ENCODE measurements at places on chromosomes 13 and 19.

DNA sequence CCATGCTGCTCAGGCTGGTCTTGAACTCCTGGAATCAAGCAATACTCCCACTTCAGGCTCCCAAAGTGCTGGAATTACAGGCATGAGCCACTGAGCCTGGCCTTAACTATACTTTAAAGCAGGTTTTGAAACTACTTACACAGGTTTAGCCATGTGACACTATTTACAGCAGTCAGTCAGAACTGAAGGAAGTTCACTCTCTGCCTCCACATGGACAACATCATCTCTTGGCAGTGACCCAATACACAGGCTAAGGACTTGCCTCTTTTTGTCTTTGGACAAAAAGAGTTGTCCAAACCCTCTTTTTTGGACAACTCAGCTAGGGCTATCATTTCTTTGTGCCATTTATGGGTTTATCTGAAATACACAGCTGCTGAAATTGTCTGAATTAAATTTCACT lies 89.0 kb upstream of the CLDN10 start:
- DNase-seq = no peak

- no peak for DNase-seq
Observed at GRCh38 chr19:49135686-49136085, 16.3 kb downstream of the PPFIA3 start.

DNA sequence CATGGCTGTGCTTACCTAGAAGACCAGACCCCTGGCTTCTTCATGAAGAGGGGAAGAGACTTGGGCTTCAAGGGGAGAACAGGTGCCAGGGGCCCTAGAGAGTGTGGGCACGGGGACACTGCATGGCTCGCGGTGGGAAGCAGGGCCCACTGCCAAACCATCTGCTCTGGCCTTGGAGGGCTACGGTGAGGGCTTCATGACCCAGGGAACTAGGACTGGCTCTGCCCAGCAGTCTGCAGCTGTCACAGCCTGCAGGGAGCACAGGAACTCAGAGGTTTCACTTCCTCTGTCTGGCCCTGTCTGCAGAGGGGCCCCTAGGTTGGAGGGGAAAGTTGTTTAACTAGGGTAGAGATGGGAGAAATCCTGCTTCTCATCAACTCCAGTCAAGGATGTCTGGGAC lies 4.3 kb downstream of the ERCC1 start:
- DNase-seq = no peak

DNA sequence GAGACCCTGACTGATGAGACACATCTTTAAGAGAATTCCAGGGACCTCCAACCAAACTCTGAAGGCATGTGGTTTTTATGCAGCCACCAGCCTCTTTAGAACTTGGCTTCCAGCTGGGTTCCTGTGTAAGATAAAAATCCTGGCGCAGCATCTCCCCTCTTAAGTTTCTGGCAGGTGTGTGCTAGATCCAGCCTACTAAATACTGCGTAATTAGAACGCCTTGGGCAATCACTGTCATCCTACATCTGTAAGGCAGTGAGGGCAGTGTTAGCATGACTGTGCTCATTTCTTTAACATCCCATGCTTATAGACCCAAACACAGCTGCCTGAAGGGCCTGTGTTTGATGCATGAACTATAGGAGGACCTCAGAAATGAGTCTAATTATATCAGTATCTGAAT lies 173.5 kb upstream of the OBI1 start:
- DNase-seq = no peak

DNA sequence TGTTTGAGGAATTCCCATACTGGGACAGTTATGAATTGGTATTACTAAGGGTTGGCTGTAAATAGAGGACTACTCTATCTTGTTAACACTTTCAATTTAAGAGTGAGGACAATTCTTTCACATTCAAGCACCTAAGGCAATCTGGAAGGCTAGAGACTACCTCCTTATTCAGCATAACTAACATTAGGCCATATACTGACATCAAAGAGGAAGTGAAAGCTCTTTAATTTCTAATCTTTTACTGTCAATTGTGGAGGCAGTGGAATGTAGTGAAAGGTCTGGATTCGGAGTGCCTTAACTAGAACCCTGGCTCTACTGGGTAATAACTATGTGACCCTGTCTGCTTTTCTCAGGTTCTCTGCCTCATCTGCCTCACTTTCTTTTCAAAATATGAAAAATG lies 134.0 kb downstream of the UFM1 start:
- DNase-seq = no peak

DNA sequence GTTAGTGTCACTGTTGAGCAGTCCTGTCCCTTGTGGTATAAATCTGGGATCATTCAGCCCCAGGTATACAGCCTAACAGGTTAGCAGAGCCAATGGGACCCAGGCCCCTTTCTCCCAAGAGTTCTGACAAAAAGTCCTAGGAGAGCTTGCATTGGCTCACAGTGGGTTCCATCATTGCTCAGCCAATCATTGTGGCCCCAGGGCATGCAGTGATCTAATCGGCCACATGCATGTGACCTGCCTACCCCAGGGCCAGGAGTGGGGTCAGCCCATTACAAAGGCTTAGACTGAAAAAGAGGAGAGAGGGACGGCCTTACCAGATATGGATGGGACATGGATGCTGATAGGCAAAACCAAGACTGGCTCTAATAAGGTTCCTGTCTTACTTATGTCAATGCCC lies 41.1 kb downstream of the SPTBN4 start:
- no peak for DNase-seq

DNA sequence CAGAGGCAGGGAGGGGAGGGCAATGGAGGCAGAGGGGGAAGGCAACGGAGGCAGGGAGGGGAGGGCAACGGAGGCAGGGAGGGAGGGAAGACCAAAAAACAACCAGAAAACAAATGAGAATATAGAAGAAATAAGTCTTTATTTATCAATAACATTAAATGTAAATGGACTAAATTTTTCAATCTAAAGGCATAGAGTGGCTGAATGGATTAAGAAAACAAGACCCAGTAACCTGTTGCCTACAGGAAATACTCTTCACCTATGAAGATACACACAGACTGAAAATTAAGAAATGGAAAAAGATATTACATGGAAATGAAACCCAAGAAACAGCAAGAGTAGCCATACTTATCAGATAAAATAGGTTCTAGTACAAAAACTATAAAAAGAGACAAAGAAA lies 536.3 kb downstream of the TBC1D4 start:
- no peak for DNase-seq

DNA sequence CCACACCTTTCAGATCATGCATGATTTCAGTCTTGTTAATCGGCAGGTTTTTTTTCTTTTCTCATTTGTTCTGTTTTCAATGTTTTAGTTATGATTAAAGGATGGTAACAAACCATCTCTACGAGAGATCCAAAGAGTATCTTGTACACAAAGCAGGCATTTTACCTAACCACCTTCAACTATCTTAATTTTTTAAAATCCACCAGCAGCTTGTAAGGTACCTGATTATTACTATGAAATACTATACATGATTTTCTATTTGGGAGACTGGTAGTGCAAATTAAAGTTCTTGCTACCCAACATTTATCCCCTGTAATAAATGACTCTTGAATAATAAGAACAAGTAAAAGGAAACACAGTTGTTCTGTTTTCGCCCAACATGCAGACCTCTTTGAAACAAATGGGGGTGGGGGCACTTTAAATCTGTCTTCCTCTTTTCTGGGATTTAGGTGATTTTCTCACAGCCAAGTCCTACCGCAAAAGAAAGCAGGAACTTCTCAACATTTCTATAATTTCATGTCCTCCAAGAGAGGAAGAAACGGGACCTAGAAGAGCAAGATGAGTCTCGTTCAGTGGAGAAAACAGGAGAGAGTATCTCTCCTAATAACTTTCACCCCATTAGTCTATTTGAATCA lies 3.6 kb downstream of the POU4F1 start:
- DNase-seq = no peak

GRCh38 chr13:46137627-46138317 lies 32.9 kb upstream of the CPB2 start:
- DNase-seq = no peak

Measured in brain microvascular endothelial cell (primary cell).